ENCODE measurements at places on chromosomes 1 and 21.

DNA sequence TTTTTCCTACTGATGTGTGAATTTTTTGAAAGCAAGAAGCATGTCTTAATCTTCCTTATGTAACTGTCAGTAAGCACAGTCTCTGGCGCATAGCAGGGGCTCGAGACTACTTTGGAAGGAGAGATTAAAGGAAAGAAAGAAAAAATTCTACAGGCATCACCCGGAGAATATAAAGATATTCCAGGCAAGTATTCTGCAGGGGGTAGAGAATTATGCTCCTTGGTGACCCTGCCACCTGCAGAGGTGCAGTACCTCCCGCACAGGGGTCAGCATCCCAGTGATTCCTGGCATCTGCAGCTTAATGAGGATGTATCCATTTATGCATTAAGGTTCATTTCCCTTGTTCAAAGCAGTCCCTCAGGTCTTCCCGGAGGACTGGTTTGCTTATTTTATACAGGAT is 87.6 kb upstream of the WLS start:
- DNase-seq, result no peak

- no peak for DNase-seq
These were observed 442.0 kb upstream of the RUNX1 start for GRCh38 chr21:35491114-35491513.

DNA sequence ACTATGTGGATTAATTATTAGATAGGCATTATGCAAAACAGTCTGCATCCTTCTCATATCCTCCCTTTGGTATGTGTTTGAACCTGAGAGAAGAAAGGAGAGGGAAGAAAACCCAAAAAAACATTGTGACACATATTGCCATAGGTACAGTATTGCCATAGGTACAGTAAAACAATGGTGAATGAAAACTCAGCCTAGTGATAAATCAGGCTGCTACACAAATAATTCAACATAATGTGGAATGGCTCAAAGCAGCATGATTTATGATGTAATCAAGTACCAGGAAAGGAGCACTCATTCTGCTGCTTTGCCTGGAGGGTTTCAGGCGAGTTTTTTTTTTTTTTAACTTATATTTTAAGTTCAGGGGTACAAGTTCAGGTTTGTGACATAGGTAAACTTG is 213.9 kb upstream of the LYPLAL1 start:
- DNase-seq, result no peak

GRCh38 chr1:10900251-10900651 is 103.8 kb upstream of the CASZ1 start:
- no peak for DNase-seq

DNA sequence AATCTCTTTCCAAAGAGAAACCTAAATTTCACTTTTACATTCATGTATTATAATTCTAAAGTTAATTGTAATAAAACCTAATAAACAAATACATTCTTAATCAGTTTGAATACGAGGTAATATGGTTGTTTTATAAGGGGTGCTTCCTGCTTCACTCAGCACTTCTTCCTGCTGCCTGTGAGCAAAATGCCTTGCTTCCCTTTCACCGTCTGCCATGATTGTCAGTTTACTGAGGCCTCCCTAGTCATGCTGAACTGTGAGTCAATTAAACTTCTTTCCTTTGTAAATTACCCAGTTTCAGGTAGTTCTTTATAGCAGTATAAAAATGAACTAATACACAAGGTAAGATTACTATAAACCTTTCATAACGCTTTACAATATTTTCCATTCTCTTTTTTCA is 491.1 kb upstream of the LRRC7 start:
- no peak for DNase-seq

- DNase-seq, result no peak
These were observed 239.6 kb upstream of the SAMSN1 start for GRCh38 chr21:14785679-14786078.

- DNase-seq, result no peak
These were observed 15.4 kb downstream of the KIF17 start for GRCh38 chr1:20702416-20702815.

Measured in muscle of arm (tissue), 14 donors.